ENCODE measurements at places on chromosomes 5 and 9. TPM values are rescaled to one million over a fixed set of nuclear protein-coding genes. Genes with fewer than 3 reads are reported as not detected.

Gene PROB1
- 0.99 TPM for total RNA-seq

Gene RORB
- 22.0 TPM for total RNA-seq

Gene HAVCR1
- total RNA-seq, result not detected

Gene FSTL4
- not detected for total RNA-seq

Gene ZDHHC12
- 18.9 TPM for total RNA-seq

Gene PDGFRB
- 180 TPM for total RNA-seq

Data from fibroblast of the aortic adventitia (primary cell).